ENCODE measurements at places on chromosomes 12 and 14.

- peak; percentile 71 for DNase-seq
Observed at GRCh38 chr12:38906482-38907200, 1.2 kb upstream of the CPNE8 start.

- DNase-seq, result peak; percentile 19
Observed at GRCh38 chr12:104669089-104669721, 212.5 kb downstream of the CHST11 start.

- DNase-seq, result no peak
Observed at GRCh38 chr14:83425706-83426105, 1892.1 kb upstream of the SEL1L start.

DNA sequence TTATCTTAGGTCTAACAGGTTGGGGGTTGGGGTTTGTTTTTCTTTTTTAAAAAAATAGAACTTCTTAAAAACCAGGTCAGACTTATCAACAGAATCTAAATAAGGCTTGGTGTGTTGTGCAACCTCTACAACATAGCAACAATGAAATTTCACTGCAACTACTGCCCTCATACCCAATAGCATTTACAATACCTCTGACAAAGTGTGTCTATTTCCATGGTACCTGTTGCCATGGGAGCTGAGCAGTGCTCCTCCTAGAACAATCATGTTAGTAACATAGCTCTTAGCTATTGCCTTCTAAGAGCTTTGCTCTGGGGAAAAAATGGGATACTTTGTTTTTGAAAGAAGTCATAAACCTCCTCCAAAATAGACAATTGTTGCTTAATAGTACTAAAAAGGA lies 103.3 kb upstream of the CCDC175 start:
- peak; percentile 84 for DNase-seq

GRCh38 chr14:65164068-65164824 lies 61.9 kb upstream of the MAX start:
- DNase-seq, result peak; percentile 64

DNA sequence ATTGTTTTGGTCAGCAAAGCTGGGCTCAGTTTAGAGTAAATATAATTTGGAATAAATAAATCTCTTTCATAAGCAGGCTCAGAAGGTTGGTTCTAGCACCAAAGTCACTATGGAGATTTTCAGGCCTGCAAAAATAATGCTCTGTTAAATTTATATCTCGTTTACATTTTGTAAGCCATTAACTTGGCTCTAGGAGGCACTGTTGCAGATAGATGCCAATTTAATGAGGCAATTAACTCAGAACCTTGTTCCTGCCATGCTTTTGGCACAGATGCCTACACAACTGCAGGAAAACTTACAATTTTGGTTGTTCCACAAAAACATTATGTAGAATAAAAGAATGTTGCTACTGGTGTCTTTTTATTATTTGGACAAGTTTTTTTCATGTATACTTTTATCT lies 428.1 kb downstream of the FLRT2 start:
- no peak for DNase-seq

DNA sequence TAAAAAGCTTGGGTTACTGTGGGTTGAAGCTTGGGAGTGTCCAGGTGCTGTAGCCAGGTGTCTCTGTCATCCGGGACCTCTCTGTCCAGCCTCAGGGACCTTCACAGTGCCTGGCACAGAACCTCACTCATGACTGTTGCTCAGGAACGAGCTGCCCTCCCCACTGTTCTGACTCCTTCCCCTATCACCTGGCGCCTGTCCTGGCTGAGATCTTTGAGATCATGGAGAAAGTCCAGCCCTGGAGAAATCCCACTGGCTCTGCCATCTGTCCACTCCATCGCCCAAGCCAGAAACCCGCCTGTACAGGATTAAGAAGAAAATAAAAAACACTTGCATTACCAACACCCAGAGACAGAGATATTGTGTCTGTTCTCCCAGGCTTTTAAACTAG lies 53.5 kb downstream of the DGLUCY start:
- no peak for DNase-seq

- DNase-seq, result no peak
Observed at GRCh38 chr12:3592856-3593625, 102.0 kb downstream of the PRMT8 start.

DNA sequence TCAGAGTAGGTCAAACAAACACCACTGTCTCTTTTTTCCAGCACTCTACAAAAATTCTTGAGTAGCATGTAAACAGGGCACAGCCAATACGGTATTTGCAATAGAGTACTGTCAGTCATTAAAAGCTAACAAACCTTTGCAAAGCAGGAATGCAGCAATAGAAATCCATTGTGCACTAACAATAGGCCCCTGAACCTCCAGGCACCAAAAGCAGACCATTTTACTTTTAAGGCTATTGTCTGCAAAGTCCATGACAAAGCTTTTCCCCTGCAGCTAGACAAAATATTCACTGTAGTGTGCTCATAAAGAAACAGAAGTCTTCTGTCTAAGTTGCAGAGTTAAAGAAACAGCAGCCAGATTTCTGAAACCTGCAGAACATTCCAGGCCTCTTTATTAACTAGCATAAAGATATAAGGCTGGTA lies 191.9 kb downstream of the SOX5 start:
- DNase-seq, result no peak

DNA sequence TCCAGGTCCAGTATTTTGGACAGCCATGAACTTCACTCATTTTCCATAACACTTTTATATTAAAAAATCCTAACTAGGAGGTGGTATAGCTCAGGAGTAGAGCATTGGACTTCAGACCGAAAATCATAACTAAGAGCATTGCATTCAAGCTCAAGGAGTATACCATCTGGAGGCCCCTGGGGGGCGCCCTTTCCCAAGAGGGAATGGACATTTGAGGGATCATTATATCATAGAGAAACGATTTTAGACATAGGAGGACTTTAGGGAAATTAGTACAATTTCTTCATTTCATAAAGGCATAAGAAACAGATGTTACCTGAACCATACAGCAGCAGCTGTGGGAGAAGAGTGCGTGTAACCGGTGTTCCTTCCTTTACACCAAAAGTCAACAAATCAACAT lies 5.2 kb upstream of the ATG14 start:
- DNase-seq, result no peak

- no peak for DNase-seq
Observed at GRCh38 chr14:101865288-101865687, 99.1 kb upstream of the DYNC1H1 start.

- no peak for DNase-seq
Observed at GRCh38 chr14:100115726-100116125, 43.7 kb downstream of the DEGS2 start.

DNA sequence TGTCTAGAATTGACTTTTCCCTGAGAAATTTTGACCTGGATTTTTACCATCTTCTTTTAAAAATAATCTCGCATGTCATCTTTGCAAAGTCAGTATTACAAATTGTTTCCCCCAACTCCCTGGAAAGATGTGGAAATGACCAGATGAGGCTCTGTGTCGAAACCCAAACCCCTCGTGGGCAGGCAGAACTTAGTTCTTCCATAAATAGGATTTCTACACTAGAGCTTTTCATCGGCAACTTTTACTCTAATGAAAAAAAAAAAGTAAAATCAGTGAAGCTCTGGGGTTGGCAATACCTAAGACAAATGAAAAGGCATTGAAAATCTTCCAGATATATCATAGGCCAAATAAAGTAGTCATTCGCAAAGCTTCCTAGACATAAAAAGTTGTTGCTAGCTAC lies 17.0 kb downstream of the SSPN start:
- DNase-seq, result no peak

DNA sequence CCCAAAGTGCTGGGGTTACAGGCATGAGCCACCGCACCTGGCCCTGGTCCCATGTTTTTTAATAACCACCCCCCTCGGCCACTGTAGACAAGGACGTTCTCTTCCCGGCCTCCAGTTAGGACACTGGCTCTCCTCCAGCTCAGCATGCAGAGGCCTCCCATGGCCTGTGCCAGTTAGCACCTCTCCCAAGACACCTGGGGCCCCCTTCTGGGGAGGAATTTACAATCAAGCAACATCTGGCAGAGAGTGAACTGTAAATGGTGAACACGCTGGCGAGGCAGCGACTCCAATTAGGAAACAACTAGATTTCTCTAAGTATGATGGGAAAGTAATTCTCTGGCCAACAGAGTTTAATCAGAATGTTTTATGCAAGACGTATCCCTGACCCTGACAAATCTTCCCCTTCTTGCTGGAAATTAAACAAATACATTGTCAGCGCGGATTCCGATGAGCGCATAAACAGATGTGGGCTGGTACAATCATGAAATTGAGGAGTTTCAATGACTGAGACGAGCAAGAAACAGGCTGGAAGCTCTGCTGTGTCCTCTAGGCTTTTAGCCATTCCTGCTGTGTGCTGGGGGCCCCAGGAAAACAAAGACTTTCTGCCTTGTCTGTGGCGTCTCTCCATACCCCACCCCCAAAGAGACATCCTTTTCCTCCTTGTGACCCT lies 61.7 kb upstream of the DLK1 start:
- DNase-seq, result no peak

DNA sequence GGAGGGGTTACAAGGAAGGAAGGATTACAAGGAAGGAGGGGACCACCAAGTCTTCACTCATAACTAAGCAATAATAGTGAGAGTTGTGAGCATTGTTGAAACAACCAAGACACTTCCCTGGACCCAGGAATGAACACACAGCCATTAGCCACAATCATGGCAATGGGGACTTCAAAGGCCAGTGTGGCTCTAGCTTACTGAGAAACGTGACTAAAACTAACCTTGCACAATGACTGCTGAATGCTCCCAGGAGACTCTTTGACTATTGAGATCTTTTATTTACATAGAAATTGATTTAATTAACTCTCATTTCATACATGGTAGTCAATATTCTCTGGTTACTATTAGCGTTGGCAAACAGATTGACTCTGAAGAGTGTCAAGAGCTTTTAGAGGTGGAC lies 263.0 kb upstream of the SOX5 start:
- DNase-seq, result no peak

DNA sequence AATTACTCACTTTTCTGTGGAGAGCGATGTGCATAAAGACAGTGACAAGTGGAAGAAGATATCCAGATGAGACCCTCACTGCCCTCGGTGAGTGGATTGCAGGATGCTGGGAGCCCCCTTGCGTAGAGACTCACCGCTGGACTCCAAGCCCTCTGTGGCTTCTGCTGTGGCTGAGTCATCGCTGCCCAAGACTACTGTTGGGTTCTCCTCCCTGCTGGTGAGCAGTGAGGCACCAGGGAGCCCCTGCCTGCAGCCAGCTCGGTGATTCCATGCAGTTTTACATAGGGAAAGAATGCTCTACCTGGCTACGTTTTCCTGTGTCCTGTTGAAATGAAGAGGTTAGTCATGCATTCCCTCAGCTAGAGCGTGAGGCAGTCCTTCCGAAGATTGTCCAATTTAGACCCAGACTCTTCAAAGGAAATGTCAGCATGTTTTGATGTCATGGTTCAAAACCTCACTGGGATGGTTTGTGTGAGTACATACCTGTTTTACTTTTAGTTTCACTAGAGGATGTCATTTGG lies 28.2 kb downstream of the TRAF3 start:
- no peak for DNase-seq

- peak; percentile 60 for DNase-seq
Observed at GRCh38 chr12:111529424-111530368, 69.4 kb downstream of the ATXN2 start.

- DNase-seq, result no peak
Observed at GRCh38 chr12:69385038-69385437, 25.5 kb downstream of the YEATS4 start.

DNA sequence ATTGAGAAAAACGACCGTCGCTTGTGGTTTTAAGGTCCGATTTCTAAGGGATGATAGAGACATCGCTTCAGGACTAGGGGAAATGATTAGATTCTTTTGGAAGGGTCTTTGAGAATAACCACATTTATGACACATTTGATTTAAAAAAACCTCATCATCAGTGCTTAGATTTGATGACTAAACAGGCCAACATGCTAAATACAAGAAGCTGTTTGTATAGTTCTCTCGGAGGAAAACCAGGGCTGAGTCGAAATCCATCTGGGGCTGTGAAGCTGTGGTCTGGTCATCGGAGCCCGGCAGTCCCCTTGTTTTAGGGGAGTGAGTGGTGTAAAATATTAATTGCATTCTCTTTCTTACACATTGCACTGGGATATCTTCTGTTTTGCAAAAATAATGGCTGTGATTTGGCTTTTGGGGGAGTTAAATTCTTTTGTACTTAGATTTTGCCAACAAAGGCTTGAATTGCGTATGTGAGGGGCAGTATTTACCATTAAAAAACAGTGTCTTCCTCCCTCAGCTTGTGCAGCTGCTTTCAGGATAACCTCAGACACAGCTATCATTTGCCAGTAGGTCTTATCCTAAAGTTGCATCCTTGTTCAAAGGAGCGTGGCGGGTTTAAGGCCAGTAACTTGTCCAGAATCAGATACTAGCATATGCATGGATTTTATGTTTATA lies 550 bp downstream of the GNG2 start:
- no peak for DNase-seq

- DNase-seq, result no peak
Observed at GRCh38 chr12:39619316-39619659, 315 bp downstream of the ABCD2 start.

GRCh38 chr14:102594514-102595175 lies 2.2 kb downstream of the RCOR1 start:
- peak; percentile 72 for DNase-seq

DNA sequence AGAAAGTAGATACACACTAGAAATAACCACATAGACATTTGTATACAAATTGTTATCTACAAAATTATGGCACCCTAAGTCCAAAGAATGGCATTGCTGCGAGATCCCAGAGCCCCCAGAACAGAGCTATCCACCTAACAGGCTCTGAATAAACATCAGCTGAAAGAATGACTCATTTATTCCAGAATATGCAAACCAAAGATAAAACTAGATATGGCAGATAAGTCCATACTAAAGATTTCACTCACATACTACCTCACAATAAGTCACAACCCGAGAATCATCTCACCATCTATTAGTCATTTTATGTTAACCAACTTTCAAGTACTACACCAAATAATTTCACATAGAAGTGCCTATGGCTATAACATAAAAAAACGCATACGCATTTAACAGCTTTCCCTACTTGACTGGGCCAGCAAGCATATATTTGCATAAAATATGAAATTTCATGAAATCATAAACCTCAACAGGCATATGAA lies 5.6 kb downstream of the CNIH1 start:
- peak; percentile 25 for DNase-seq

GRCh38 chr12:128361400-128361995 lies 94.5 kb downstream of the TMEM132C start:
- no peak for DNase-seq

- no peak for DNase-seq
Observed at GRCh38 chr12:41334390-41334789, 146.3 kb downstream of the PDZRN4 start.

All from small intestine (tissue), 16 donors.